ENCODE measurements at places on chromosomes 13 and 19. TPM values are rescaled to one million over a fixed set of nuclear protein-coding genes. Genes with fewer than 3 reads are reported as not detected.

ERICH4 gene
- not detected for total RNA-seq

GADD45B gene
- 61.1 TPM for total RNA-seq

OR7A5 gene
- total RNA-seq, result not detected

CYP2A7 gene
- total RNA-seq, result not detected

TICAM1 gene
- total RNA-seq, result 7.7 TPM

FBXW9 gene
- 30.7 TPM for total RNA-seq

CELF5 gene
- not detected for total RNA-seq

GGN gene
- 1.3 TPM for total RNA-seq

PRR19 gene
- total RNA-seq, result 3.9 TPM

HCN2 gene
- total RNA-seq, result 2.8 TPM

CEACAM5 gene
- not detected for total RNA-seq

MIA gene
- total RNA-seq, result not detected

NRTN gene
- total RNA-seq, result 1.6 TPM

CEBPA gene
- 0.16 TPM for total RNA-seq

PLPPR3 gene
- total RNA-seq, result 1.5 TPM

SERP2 gene
- 7.9 TPM for total RNA-seq

OR7D2 gene
- 0.51 TPM for total RNA-seq

TUBA3C gene
- not detected for total RNA-seq

APOC1 gene
- total RNA-seq, result 10.8 TPM

ATP4A gene
- not detected for total RNA-seq

LPAR2 gene
- 19.8 TPM for total RNA-seq

ZMYM2 gene
- total RNA-seq, result 20.5 TPM

MISP3 gene
- 3.3 TPM for total RNA-seq

PINLYP gene
- 1.3 TPM for total RNA-seq

CPB2 gene
- total RNA-seq, result not detected

CRX gene
- not detected for total RNA-seq

RFPL4AL1 gene
- not detected for total RNA-seq

ZNF471 gene
- 1.9 TPM for total RNA-seq

ZIC5 gene
- under 0.01 TPM for total RNA-seq

SHISA2 gene
- total RNA-seq, result 119 TPM

KCTD15 gene
- total RNA-seq, result 44.0 TPM

ZNF429 gene
- 2.8 TPM for total RNA-seq

ZNF571 gene
- total RNA-seq, result 1.9 TPM

VSTM1 gene
- total RNA-seq, result not detected

KLF16 gene
- total RNA-seq, result 35.2 TPM

PGPEP1 gene
- total RNA-seq, result 16.4 TPM

ATP4B gene
- not detected for total RNA-seq

PEAK3 gene
- not detected for total RNA-seq

MISP gene
- total RNA-seq, result 7.0 TPM

ZNF264 gene
- 21.6 TPM for total RNA-seq

ZNF415 gene
- total RNA-seq, result 2.2 TPM

RFPL4A gene
- total RNA-seq, result not detected

CEACAM3 gene
- not detected for total RNA-seq

TLE6 gene
- 0.51 TPM for total RNA-seq

MAG gene
- total RNA-seq, result 0.25 TPM

SYT5 gene
- total RNA-seq, result not detected

FCAR gene
- not detected for total RNA-seq

ZNF575 gene
- total RNA-seq, result 0.16 TPM

FAM83E gene
- not detected for total RNA-seq

SCAMP4 gene
- total RNA-seq, result 128 TPM

SUGP2 gene
- 24.6 TPM for total RNA-seq

CFAP97D2 gene
- not detected for total RNA-seq

ABCC4 gene
- total RNA-seq, result 17.9 TPM

GSX1 gene
- total RNA-seq, result not detected

Measured in mesangial cell (primary cell).